Eye (tissue), 1 donor: ENCODE measurements at places on chromosomes 5 and 9.

DNA sequence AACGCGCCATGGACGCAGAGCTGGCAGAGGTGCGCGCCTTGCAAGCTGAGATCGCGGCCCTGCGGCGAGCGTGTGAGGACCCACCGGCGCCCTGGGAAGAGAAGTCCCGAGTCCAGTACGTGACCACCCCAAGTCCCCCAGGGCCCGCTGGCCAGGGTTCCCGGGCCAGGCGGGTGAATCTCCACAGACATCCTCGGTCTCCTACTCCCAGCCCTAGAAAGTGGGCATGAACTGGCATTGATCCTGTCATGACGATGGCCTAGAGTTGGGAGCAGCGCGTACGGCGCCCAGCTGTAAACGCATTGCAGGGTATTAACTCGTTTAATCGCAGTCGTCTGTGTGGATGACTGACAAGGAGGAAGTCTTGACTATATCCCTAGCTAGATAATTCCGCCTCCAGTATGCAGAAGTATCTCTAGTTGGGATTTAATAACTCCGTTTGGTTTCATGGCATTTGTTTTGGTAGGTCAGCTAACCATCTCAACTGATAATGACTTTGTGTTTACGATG, 293 bp downstream of the CENPP start:
- no peak for DNase-seq

DNA sequence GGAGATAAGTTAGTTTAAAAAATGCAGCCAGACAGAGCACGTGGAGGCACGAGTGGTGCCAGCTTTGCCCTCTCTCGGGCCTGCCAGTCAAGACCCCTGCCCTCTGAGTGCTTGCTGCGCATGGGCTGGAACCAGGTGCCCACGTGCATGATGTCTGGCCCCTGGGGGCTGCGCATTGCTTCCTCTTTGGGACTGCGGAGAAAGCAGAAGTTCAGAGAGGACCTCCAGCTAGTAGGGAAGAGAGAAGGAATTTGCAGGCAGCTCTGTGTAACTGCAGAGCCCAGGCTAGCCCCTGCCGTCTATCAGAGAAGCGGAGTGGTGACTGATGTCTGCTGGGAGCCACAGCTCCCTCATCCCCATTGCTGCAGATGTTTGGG, 9.7 kb upstream of the RNU6ATAC start:
- no peak for DNase-seq

- no peak for DNase-seq
Observed at GRCh38 chr9:24451346-24451745, 94.4 kb downstream of the IZUMO3 start.

GRCh38 chr5:33549982-33550567, 109.3 kb downstream of the TARS1 start:
- no peak for DNase-seq

DNA sequence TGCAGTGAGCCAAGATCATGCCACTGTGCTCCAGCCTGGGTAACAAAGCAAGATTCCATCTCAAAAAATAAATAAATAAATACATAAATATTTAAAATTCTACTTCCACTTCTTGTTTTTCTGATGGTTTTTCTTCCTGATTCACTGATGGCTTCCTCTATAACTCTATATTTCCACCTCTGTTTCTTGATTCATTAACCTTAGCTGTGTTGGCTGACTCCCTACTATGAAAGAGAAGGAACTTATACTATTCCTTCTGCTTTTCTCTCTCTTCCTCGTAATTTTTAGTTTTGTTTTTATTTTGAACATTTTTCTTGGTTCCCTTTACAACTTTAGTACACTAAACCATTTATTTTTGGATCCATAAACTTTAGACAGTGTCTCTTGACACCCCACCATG, 103.5 kb downstream of the MAMDC2 start:
- no peak for DNase-seq

GRCh38 chr5:107321906-107322305, 348.8 kb downstream of the EFNA5 start:
- no peak for DNase-seq

DNA sequence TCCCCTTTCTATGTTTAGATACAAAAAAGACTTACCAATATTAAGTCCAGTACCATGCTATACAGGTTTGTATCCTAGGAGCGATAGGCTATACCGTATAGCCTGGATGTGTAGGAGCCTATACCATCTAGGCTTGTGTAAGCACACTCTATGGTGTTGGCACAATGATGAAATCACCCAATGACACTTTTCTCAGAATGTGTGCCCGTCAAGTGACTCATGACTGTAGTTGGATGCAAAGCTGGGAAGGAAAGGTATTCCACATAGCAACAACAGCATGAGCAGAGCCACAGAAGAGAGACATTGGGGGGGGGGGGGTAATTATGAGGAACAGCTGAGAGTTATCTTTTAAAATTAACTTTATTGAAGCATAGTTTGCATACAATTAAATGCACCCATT, 63.2 kb downstream of the TTLL11 start:
- no peak for DNase-seq

GRCh38 chr9:126150411-126151030, 176.1 kb upstream of the MVB12B start:
- DNase-seq: no peak

DNA sequence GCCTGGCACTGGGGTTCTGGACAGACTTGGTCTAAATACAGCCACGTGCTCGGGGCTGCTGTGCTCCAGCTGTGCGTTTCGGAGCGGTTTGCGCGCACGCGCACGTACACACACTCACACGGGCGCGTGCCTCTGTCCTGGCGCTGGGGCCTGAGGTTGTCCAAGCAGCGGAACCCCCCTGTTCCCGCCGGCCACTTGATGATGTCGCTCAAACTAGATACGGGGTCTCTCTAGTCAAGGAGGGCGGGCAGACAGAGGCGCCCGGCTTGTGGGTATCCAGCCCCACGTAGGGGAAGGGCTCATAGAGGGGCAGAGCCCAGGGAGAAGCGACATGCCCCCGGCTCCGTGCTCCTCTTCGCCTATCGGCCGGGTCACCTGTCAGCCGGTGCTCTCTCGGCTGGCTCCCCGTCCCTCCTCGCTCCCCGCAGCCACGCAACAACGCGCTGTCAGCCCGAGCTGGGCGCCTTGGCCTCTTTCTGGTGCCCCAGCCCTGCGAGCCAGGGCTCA, 8.9 kb downstream of the NR2F1-AS1 start:
- no peak for DNase-seq

DNA sequence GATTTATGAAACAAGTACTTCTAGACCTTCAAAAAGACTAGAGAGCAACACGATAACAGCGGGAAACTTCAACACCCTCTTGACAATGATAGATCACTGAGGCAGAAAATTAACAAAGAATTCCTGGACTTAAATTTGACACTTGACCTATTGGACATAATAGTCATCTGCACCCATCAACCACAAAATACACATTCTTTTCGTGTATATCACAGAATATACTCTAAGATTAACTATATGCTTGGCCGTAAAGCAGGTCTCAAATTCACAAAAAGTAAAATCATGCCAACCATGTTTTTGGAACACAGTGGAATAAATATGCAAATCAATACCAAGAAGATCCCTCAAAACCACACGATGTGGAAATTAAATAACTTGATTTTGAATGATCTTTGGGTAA, 559.4 kb downstream of the DNAH5 start:
- no peak for DNase-seq

- DNase-seq: peak; percentile 41
Observed at GRCh38 chr9:93673021-93673838, 96.8 kb downstream of the PHF2 start.

- DNase-seq: no peak
Observed at GRCh38 chr9:31153250-31153840, 1231.1 kb upstream of the ACO1 start.

- DNase-seq: no peak
Observed at GRCh38 chr5:14650052-14650451, 14.5 kb upstream of the OTULIN start.
